Activated CD4-positive, alpha-beta T cell treated with anti-CD3 and anti-CD28 coated beads for 24 hours (primary cell): ENCODE measurements at places on chromosomes 7 and 10.
A peak's percentile ranks its signal among the peaks of the same experiment; 100 is the strongest.

- DNase-seq: no peak
These were observed 25.8 kb downstream of the BRAF start for GRCh38 chr7:140898786-140899536.

- DNase-seq: no peak
These were observed 772 bp downstream of the SGMS1 start for GRCh38 chr10:50622706-50623662.

- no peak for DNase-seq
These were observed 209.8 kb downstream of the TRIL start for GRCh38 chr7:28748346-28748745.

- DNase-seq: no peak
These were observed 405.5 kb upstream of the C7orf33 start for GRCh38 chr7:148185041-148185440.

DNA sequence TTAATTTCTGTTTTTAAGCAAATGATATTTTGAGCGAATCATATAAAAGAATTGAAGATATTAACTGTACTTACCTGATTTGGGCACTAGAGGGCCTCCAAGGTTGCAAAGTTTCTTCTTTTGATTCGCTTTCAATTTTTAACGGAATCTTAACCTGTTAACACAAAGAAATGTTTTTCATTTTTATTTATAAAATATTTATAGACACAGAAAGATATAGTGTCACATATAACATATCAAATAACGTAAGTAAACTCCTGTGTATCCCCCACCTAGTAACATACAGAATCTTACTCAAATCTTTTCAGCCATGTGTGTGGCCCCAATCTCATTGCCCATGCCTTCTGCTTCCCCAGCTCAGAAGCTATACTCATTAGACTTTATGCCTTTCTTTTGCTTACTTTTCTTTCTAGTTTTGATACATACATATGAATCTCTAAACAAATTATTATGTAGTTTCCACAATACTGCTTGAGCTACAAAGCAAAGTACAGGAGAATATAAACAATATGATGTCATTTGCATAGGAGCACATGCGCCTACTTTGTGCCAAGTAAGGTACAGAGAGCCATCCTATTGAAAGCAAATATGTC lies 49.5 kb upstream of the ZPBP start:
- peak; percentile 48 for DNase-seq

DNA sequence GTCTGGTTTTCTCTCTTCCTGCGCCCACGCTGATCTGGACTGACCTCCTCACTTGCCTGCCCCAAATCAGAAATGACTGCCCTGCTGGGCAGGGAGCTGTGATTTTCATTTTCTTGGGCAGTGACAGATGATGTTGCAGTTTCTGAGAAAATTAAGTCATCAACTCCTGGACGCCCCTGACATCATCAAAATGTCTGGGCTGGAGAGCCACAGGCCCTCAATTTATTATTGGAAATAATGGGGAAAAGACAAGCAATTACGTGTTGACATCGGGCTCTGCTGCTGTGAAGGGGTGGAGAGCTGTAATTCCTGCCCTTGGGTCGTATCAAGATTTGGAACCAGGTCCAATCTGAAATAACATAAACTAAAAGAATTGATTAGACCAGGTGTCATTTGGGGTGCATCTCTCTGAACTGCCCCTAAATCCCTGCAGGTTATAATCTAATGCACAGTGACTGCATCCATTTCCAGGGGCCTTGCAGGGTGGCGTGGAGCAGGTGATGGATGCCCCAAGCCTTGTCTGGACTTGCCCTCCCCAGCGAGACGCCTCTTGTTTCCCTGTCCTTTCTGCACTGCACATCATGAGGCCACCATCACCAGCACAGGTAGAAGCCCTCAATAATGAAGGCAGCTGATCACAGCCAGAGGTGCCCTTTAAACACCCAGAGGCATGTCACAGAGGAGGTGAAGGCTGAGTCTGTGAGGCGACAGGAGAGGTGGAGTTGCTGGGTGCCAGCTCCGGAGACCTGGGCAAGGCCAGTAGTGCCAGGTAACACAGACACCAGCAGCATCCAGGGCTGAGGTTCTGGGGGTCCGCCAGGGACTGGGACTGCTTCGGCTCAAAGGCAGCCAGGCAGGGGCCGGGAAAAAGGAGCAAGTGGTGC lies 98.7 kb downstream of the HTR5A start:
- DNase-seq: no peak

DNA sequence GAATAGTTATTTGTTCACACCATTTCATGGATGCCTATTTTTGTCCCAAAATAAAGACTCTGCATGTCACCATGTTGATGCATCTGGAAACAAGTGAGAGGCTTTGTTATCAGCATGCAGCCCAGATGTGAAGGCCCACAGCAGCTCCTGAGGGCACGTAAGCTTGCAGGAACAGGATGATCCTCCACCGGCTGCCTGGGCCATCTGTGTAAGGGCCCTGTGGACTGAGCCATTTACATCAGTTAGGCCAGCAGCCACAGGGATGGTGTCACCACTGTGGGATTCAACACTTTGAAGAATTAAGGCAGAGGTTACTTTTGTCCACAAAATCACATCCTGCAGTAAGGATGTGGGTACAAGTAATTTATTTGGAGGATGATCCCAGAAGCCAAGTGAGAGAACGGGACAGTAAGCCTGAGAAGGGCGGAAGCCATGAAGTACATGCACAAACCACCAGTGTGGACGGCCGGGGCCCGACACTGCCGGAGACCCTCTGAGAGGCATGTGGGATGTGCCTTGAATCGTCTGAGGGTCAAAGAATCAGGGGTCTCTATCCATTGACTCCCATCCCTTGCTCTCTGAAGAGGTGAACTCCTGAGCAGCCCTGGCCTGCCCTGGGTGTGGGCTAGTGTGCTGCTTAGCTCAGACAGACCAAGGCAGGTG lies 609.7 kb downstream of the DNAJB6 start:
- no peak for DNase-seq

DNA sequence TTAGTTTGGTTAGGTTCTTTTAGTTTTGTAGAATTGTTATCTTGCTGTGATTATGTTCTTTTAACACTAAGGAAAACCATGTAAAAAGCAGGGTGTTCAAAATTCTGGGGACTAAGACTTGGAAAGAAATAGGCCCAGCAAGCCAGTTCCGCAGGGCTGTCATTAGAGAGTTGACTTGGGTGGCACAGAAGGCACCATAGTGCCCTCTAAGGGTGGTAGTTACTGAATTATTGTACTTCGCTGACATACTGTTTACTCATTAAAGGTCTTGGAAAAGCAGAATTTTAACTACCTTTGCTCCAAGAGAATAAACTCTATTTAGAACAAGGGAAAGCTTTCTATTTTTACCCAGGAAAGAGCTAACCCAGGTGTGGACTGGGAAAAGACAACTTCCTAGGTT lies 86.5 kb downstream of the OTUD1 start:
- DNase-seq: no peak

DNA sequence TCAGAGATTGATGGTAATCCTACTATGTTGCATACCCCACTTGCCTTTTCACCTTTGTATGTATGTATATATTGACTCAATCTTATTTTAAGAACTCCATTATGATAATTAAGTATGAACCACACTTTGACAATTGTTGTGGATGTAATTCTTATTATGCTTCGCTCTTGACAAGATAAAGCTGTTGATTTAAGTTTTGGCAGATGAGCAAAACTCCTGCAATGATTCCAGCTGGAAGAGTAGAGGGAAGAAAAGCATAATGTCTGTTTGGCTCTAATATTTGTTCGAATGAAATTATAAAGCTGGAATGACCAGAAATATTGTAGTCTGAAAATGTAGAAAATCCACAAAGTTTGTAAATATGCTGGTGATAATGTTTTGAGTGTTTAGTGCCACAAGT lies 83.8 kb upstream of the AKR1E2 start:
- DNase-seq: no peak

DNA sequence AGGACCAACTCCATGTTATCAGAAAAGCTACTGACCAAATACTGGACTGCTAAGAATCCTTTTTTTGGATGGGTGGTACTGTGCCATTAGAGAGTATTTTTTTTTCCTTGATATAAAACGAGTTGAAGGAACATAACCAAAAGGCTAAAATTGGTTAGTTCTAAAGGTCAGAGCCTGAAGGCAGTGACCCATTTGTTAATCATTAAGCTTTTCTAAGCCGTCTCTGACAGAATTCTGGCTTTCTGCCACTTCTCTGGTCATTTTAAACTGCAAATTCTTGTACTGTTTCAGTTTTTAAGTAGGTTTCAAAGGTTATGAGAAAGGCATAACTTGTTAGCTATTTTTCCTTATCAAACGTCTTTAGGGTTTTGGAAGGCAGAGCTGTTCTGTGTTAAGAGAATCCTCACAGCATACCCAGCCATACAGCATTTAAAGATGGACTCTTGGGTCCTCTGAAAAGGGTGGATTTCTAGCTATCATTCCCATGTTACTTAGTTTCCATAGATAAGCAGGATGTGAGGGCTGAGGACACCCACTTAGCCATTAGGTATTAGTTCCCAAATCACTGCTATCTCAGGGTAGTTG lies 196.8 kb downstream of the RNLS start:
- DNase-seq: no peak

DNA sequence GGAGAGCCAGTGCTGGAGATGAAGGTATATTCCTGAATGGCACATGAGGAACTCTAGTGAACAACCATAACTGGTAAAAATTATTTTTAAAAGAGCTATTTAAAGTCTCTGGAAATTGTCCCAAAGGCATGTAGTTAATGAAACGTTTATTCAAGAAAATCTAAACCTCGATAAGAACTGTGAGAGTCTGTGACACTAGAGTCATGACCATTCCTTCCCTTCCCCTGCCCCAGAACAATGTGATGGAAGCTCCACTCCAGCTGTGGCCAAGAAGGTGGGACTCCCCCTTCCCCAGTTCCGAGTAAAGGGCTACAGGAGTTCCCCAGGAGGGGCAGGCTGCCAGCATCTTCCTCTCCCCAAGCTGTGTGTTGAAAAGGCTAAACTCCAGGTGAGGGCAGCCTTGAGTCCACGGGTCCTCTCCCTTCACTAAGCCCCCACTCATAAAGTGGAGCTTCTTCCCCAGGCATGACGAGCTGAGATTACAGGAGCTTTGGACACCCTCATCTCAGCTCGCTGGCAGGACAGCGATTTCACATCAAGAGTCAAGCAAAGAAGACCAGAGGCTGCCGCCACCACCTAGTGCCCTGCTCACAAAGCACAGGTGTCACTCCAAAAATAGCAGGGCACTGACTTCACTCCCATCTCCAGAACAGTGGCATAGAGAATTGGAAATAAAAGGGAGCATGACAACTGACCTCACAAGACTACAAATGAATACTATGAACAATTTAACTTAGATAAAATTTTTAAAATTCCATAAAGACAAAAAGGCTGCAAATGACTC lies 68.5 kb downstream of the NHLRC2 start:
- no peak for DNase-seq

DNA sequence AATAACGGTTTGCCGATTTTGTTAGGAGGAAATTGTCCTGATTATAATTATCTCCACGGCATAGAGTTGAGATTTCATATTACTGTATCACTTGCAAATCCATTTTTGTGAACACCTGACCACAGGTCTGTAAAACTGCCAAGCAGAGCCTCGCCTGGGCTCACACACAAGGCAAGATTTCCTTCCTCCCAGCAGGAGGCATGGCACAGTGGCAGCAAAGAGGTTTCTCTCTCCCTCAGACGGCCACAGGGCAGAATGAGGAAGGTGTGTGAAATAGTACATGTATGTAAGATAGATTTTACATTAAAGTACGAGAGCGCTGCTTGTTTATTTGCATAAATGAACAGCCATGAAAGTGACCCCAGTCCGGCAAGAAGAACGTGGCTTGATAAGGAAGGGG lies 130.1 kb downstream of the CELF2 start:
- no peak for DNase-seq

DNA sequence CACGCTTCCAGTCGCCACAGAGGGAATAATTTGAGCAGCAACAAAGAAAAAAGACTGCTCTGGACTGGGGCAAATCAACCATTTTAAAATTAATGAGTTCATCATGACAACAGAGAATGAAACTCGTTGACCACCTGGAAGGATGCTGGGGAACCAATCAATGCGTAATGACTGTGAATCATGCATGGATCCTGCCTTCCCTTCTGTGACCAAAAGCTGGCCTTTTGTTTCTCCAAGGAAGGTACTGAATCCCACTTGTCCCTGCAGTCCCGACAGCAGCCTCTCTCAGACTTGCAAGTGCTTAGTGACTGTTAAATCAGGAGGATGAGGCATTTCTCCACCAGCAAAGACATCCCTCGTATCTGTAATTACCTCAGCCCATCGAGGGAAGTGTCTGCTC lies 68.0 kb upstream of the TNS3 start:
- DNase-seq: no peak

- DNase-seq: no peak
These were observed 97.8 kb upstream of the PRPS1L1 start for GRCh38 chr7:18125476-18125875.

DNA sequence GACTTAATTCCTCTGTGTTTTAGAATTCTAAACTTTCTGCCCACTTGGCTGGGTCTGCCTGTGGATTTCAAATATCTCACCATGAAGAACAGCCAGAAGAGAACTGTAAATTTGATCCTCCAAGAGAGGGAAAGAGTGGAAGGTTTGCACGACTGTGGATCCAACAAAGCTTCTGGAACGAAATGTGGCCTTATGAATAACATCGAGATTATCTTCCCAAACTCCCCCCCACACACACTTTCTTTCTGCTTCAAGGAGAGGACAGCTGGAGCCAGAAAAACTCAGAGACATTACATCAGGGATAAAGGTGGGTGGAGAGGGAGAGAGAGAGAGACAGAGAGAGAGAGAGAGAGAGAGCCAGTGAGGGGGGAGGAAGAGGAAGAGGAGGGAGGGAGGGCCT lies 570.1 kb upstream of the MGMT start:
- DNase-seq: no peak
